ENCODE measurements at places on chromosomes 13 and 19.
A peak's percentile ranks its signal among the peaks of the same experiment; 100 is the strongest.

- no peak for DNase-seq
Observed at GRCh38 chr13:95968906-95969305, 84.3 kb downstream of the UGGT2 start.

- DNase-seq, result no peak
Observed at GRCh38 chr19:2064788-2065524, 13.9 kb upstream of the MKNK2 start.

GRCh38 chr19:34178274-34178610 is 5.9 kb downstream of the LSM14A start:
- DNase-seq, result no peak

- no peak for DNase-seq
Observed at GRCh38 chr13:95193509-95194230, 107.6 kb downstream of the ABCC4 start.

- peak; percentile 58 for DNase-seq
Observed at GRCh38 chr13:50080911-50081678, 65.9 kb downstream of the KCNRG start.

GRCh38 chr19:6475321-6476108 is 6.1 kb downstream of the DENND1C start:
- DNase-seq, result no peak

DNA sequence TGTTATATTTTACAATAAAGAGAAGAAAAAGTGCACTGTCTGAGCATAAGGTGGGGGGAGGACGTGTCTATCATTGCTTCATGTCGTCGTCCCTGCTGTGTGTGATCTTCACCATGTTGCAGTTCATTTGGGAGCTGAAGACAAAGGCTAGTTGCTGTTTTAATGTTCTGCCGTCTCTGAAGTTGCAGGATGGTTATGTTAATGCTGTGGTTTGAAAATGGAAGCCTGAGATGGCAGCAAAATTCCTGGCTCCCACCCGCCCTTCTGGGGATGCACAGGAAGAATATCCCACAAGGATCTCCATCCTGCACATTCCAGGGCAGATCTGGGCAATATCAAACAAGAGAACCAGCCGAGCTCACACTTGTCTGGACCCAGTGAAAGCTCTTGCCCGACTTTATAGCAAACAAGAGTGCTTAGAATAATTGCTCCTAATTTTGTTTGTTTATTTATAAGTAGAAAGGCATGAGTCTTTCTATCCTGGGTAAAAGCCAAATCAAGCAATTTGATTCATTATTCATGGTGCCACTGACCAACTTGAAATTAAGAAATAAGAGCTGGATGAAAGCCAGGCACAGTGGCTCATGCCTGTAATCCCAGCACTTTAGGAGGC is 110.3 kb upstream of the ABCC4 start:
- DNase-seq, result no peak

- DNase-seq, result no peak
Observed at GRCh38 chr19:47512183-47512947, 2.5 kb downstream of the NAPA start.

- no peak for DNase-seq
Observed at GRCh38 chr13:112916296-112916695, 52.7 kb upstream of the MCF2L start.

- DNase-seq, result no peak
Observed at GRCh38 chr13:67299072-67299635, 69.0 kb upstream of the PCDH9 start.

DNA sequence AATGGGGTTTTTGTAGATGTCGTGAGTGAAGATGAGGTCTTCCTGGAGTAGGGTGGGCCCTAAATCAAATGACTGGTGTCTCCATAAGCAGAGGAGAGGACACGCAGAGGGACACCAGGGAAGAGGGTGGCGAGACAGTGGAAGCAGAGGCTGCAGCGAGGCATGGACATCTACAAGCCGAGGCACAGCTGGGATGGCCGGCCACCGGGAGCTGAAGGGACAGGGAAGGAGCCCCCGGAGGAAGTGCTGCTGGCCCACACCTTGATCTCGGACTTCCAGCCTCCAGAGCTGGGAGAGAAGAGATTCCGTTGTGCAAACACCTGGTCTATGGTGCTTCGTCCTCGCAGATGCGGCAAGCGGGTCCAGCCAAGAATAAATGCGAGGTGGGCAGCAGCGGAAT is 84.5 kb downstream of the ANKRD10 start:
- no peak for DNase-seq

DNA sequence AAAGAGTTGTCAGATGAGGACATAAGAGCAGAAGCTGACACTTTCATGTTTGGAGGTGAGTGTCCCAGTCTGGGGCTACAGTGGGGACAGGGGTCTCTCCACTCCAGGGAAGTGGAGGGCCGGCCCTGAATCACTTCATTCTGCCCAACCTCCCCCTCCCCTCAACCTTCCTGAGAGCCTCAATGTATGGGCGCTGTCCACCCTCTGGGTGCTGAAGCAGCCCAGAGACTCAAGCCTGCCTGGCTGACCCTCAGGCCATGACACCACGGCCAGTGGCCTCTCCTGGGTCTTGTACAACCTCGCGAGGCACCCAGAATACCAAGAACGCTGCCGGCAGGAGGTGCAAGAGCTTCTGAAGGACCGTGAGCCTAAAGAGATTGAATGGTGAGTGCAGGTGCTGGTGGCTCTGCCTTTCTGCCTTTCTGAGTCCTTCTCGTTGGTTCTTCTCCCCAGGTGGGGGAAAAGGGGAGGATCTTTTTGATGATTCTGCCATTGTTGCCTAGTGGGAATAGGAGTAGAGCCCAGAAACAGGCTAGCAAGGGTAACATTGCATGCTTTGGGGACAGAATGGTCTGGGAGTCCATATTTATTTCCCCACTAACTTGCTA is 8.8 kb downstream of the CYP4F8 start:
- no peak for DNase-seq

DNA sequence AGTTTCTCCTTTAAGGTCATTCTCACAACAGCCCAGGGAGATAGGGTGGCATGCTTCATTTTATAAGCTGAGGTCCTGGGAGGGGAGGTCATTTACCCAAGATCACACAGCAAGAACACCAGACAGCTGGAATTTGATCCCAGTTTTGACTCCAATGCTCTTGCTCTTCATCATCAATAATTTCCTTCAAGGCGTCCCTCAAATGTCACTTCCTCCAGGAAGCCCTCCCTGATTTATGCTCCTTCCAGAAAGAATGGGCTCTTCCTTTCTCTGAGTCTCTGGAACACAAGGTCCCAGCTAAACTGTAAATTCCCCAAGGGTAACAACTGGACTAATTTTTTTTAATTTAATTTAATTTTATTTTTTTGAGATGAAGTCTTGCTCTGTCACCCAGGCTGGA is 4.7 kb upstream of the DHX34 start:
- no peak for DNase-seq

Measured in stimulated activated CD4-positive, alpha-beta T cell treated with anti-CD3 and anti-CD28 coated beads, Interleukin-2, amount 100 ng/mL, for 48 hours (primary cell).